ENCODE measurements at places on chromosomes 3 and 15. TPM values are rescaled to one million over a fixed set of nuclear protein-coding genes. Genes with fewer than 3 reads are reported as not detected.

- H3K27me3 ChIP-seq, result no peaks in the 10 kb centered on the region
- no peaks in the 10 kb centered on the region for H3K36me3 ChIP-seq
- H3K4me1 ChIP-seq, result no peaks in the 10 kb centered on the region
- H3K4me3 ChIP-seq, result no peak overlapping the region
- no peak for DNase-seq
Observed at GRCh38 chr15:38012894-38013293, 78.5 kb downstream of the TMCO5A start.

GRCh38 chr3:27253831-27254230 is 115.4 kb downstream of the NEK10 start:
- H3K27me3 ChIP-seq, result no peaks in the 10 kb centered on the region
- no peak overlapping the region for H3K4me3 ChIP-seq
- H3K27ac ChIP-seq, result no peak overlapping the region
- H3K36me3 ChIP-seq, result no peaks in the 10 kb centered on the region
- no peaks in the 10 kb centered on the region for H3K4me1 ChIP-seq

GRCh38 chr15:34031987-34032760 is 6.8 kb downstream of the AVEN start:
- H3K36me3 ChIP-seq, result no peaks in the 10 kb centered on the region
- H3K4me3 ChIP-seq, result no peak overlapping the region
- H3K27ac ChIP-seq, result no peak overlapping the region
- no peak for DNase-seq
- H3K4me1 ChIP-seq, result no peaks in the 10 kb centered on the region
- H3K27me3 ChIP-seq, result no peaks in the 10 kb centered on the region

DNA sequence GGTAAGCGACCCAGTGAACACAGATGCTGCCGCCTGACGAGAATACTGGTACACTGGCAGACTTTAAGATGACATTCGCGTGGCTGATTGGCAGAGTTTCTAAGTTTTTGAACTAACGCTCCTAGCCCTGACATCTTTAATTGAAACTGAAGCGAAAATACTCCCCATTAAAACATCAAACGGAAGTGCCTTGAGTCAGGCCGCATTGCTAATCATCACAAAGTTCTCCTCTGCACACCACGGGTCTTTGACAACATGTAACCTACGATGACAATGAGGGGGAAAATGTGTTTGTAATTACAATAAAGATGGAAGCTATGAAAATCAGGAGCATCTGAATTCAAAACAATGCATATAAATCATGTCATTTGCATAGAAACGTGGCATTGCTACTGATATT is 44.5 kb downstream of the ATP13A4 start:
- H3K4me3 ChIP-seq, result no peak overlapping the region
- no peaks in the 10 kb centered on the region for H3K4me1 ChIP-seq
- no peaks in the 10 kb centered on the region for H3K27me3 ChIP-seq
- no peak overlapping the region for H3K27ac ChIP-seq
- H3K36me3 ChIP-seq, result no peaks in the 10 kb centered on the region
- no peak for DNase-seq

Gene TRH
- total RNA-seq, result not detected

DNA sequence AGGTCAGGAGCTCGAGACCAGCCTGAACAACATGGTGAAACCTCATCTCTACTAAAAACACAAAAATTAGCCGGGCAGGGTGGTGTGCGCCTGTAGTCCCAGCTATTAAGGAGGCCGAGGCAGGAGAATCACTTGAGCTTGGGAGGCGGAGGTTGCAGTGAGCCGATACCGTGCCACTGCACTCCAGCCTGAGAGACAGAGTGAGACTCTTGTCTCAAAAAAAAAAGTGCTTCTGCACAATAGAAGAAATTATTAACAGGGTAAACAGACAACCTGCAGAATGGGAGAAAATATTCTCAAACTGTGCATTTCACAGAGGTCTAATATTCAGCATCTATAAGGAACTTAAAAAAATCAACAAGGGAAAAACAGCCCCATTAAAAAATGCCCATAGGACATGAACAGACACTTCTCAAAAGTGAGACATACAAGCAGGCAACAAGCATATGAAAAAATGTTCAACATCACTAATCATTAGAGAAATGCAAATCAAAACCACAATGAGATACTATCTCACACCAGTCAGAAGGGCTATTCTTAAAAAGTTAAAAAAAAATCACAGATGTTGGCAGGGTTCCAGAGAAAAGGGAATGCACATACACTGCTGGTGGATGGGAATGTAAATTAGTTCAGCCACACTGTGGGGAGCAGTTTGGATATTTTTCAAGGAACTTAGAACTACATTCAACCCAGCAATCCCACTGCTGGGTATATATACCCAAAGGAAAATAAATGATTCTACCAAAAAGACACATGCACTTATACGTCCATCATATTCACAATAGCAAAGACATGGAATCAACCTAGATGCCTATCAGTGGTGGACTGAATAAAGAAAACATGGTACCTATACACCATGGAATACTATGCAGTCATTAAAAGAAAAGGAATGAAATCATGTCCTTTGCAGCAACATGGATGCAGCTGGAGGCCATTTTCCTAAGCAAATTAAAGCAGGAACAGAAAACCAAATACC is 75.5 kb downstream of the MSL2 start:
- H3K36me3 ChIP-seq, result no peaks in the 10 kb centered on the region
- H3K27me3 ChIP-seq, result no peaks in the 10 kb centered on the region
- H3K4me1 ChIP-seq, result no peaks in the 10 kb centered on the region
- DNase-seq, result no peak
- H3K27ac ChIP-seq, result no peak overlapping the region

DNA sequence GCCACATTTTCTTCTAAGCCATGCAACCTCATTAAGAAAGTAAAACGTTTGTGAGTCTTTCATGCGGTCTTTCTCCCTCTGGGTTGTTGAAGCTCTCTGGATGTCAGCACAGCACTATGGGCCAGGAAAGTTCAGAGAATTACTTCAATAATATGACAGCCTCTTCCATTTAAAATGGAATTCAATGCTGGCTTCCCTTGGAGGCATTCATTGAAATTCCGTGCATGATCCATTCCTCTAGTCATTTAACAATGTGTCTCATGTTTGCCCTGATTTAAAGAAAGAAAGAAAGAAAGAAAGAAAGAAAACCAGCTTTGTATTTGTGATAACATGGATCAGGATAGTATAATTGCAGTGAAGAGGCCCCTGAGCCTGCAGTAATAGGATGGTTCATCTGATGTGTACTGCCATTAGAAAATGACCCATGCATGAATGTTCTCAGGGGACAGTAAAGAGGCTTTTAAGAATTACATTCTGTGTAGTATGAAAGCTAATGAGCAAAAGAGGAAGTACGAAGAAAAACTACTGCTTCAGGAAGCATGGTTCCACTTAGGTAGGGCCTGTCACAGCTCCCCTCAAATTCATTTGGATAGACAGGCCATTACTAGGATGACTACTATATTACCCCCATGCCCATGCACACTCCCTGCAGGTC is 146.0 kb downstream of the ARPP21 start:
- H3K4me1 ChIP-seq, result no peaks in the 10 kb centered on the region
- H3K27ac ChIP-seq, result no peak overlapping the region
- H3K4me3 ChIP-seq, result no peak overlapping the region
- no peaks in the 10 kb centered on the region for H3K36me3 ChIP-seq
- no peak for DNase-seq

Gene CYP19A1
- total RNA-seq, result not detected

- peak; percentile 57 for DNase-seq
- no peak overlapping the region for H3K27ac ChIP-seq
- H3K4me1 ChIP-seq, result peaks cover 3% of the 10 kb centered on the region
- no peaks in the 10 kb centered on the region for H3K27me3 ChIP-seq
- no peaks in the 10 kb centered on the region for H3K36me3 ChIP-seq
- no peak overlapping the region for H3K4me3 ChIP-seq
Observed at GRCh38 chr15:33547876-33548275, 237.1 kb downstream of the RYR3 start.

Gene SNURF
- 76.5 TPM for total RNA-seq

Gene U2SURP
- 167 TPM for total RNA-seq

- H3K27me3 ChIP-seq, result no peaks in the 10 kb centered on the region
- H3K36me3 ChIP-seq, result peaks cover 3% of the 10 kb centered on the region
- DNase-seq, result no peak
- no peak overlapping the region for H3K27ac ChIP-seq
- H3K4me1 ChIP-seq, result no peaks in the 10 kb centered on the region
Observed at GRCh38 chr3:38558864-38559263, 62.7 kb downstream of the EXOG start.

DNA sequence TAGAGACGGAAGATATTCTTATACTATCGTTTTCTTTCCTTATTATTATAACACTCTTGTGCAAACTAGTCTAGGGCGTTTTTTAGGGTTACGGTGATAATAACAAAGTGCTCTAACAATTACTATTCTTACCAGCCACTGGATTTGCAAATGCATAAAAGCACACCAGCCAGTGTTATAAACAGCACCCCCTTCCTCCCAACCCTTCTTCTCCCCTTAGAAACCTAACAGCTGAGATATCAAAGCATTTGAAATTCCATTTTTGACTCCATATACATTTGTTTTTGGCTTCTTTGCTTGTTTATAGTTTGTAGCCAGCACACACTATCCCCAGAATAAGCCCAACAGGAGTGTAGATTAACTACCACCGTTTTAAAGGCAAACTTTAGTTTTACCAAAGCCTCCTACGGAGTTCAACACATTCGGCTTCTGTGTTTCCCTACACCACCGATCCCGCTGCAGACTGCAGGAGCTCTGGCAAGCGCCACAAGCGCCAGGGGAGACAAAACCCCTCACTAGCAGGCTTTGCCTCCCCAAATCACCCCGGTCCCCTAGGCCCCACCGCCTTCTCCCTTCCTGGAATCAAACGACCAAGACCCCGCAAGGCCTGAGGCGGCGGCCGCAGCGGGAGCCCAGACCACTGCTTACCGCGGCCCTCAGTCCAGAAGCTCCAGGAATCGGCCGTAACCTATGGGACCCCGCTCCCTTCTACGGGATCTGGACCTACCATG is 461 bp downstream of the COPB2 start:
- no peak for DNase-seq
- no peaks in the 10 kb centered on the region for H3K36me3 ChIP-seq
- peak overlapping the region; percentile 72 for H3K27ac ChIP-seq
- peak overlapping the region; percentile 95 for H3K4me3 ChIP-seq
- no peaks in the 10 kb centered on the region for H3K4me1 ChIP-seq

DNA sequence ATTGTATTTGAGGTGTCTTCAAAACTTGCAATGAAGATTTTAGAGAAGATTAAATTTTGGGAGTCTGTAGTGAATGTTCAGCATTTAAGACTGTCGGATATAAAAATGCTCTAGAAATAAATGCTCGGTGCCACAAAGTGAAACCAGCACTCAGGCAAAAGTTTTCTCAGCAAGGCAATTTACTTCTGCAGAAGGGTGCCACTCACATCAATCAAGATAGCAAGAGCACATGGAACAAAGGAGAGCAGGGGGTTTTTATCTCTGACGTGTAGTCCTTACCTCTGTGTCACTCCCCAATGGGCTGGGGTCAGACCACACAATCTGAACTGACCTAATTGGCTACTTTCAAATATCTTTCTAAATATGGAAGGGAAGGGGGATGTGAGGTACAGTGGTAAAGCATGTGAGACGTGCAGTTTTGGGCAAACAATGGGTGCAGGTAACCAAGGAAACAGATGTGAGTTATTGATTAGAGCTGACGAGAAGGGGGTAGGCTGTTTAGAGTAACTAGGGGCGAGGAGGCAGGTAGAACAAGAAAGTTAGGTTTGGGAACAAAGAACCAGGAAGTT is 23.4 kb upstream of the FXR1 start:
- no peak for DNase-seq
- H3K27ac ChIP-seq, result peak overlapping the region; percentile 26
- H3K36me3 ChIP-seq, result no peaks in the 10 kb centered on the region
- no peaks in the 10 kb centered on the region for H3K4me1 ChIP-seq

- H3K27ac ChIP-seq, result no peak overlapping the region
- no peak overlapping the region for H3K4me3 ChIP-seq
- DNase-seq, result no peak
- no peaks in the 10 kb centered on the region for H3K36me3 ChIP-seq
Observed at GRCh38 chr3:110869736-110870135, 201.9 kb upstream of the NECTIN3 start.

DNA sequence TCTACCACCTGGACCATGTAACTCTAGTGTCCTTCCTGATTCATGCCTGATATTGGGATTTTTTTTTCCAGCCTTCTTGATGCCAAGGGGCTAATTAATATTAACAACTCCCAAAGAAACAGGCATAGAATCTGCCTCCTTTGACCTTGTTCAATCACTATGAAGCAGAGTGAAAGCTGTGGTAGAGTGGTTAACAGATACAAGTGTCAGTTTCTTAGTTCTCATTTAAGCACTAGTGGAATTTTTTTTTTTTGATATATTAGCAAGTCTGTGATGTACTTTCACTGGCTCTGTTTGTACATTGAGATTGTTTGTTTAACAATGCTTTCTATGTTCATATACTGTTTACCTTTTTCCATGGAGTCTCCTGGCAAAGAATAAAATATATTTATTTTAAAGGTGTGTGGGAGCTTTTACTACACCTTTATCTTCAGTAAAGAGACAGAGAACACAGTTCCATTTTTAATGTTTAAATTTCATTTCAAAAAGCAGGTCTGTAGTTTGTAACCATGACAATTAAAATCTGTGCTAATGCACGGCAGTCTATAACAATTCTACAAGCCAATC is 67.1 kb downstream of the TOP2B start:
- H3K4me3 ChIP-seq, result no peak overlapping the region
- H3K27me3 ChIP-seq, result no peaks in the 10 kb centered on the region

Gene DCBLD2
- total RNA-seq, result 63.8 TPM
